ENCODE measurements at places on chromosomes 7 and 10. TPM values are rescaled to one million over a fixed set of nuclear protein-coding genes. Genes with fewer than 3 reads are reported as not detected.

Gene HPSE2
- not detected for polyA plus RNA-seq

Gene TSPAN15
- polyA plus RNA-seq, result 0.23 TPM

Gene PSPH
- 3.2 TPM for polyA plus RNA-seq

Gene ITIH2
- polyA plus RNA-seq, result 0.11 TPM

Gene PRLHR
- polyA plus RNA-seq, result not detected

Gene PAX2
- not detected for polyA plus RNA-seq

Gene PGAM2
- 6.0 TPM for polyA plus RNA-seq

Gene MACC1
- polyA plus RNA-seq, result not detected

Gene SLC26A3
- not detected for polyA plus RNA-seq

Gene GNG11
- polyA plus RNA-seq, result 4.7 TPM

Gene GPR15LG
- not detected for polyA plus RNA-seq

Gene ASCC1
- polyA plus RNA-seq, result 26.6 TPM

Gene IDI2
- polyA plus RNA-seq, result not detected

Gene C7orf25
- polyA plus RNA-seq, result 1.8 TPM

Gene ANLN
- 2.1 TPM for polyA plus RNA-seq

Gene NPC1L1
- polyA plus RNA-seq, result not detected

Gene CYP2C19
- 0.94 TPM for polyA plus RNA-seq

Gene GALNT17
- polyA plus RNA-seq, result 32.0 TPM

Gene PKD2L1
- not detected for polyA plus RNA-seq

Gene SPOCK2
- polyA plus RNA-seq, result 71.1 TPM

Data from Purkinje cell (primary cell).